Esophagus mucosa (tissue), 1 donor: ENCODE measurements at places on chromosomes 4 and X.

GRCh38 chrX:31884535-31884934, 812.7 kb upstream of the FTHL17 start:
- ATAC-seq: no peak

GRCh38 chr4:177557416-177557815, 115.2 kb upstream of the AGA start:
- ATAC-seq: no peak

DNA sequence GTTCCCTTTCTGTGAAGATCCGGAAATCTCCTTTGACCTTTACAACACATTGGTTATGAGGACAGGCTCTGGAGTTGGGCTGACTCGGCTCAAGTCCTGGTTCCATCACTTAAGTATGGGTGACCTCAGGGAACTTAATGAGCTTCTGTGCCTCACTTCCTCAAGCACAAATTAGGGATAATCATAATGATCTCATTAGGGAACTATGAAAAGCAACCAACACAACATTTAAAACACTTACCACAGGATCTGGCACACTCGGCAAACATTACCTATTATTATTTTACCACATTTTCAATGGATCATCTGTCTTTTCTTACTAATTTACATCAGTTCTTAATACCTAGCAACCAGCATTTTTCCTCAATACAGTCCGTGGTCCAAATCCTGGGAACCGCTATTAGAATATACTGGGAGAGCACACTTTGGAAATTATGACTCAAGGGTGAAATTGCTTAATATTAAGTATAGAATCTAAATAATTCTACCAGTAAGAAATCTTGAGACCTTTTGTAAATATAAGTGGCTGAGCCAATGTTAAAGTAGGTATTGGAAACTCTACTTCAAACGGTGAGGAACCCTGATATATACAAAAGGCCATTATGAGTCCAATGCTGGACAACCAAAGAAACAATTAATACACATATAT, 19.6 kb downstream of the ADGRA3 start:
- ATAC-seq: no peak

DNA sequence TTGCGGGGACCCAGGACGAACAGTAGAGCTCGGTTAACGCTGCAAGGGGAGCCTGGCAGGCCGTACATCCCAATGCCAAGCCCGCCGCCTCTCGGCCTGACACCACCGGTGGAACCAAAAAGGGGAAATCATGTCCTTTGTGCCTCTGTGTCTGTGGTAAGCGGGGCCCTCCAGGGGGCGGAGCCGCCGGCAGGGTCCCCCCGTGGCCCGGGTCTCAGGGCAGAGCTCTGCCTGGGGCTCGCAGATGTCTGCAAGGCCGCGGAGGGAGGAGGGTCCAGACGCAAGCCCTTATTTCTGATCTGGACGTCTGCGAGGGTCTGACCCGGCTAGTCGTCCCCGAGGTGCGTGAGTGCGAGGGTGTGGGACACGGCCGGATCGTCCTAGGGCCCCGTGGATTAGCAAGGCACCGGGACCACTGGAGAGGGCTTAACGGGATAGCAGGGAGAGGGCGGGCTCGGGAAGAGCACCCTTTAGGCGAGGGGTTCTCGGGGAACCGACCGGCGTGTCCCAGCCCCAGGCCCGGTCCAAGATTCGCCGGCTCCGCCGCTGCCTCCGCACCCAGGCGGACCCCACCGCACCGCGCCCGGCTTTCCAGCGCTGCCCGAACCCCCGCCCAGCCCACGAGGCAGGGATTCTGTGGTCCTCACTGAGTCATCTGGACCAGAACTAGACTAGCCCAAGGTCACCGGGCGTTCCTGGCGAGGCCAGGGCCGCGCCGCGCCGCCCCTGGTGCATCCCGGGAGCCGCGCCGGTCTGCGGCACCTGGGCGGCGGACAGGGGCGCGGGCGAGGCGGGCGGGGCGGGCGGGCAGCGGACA, 863 bp upstream of the FAM193A start:
- peak; percentile 67 for ATAC-seq

DNA sequence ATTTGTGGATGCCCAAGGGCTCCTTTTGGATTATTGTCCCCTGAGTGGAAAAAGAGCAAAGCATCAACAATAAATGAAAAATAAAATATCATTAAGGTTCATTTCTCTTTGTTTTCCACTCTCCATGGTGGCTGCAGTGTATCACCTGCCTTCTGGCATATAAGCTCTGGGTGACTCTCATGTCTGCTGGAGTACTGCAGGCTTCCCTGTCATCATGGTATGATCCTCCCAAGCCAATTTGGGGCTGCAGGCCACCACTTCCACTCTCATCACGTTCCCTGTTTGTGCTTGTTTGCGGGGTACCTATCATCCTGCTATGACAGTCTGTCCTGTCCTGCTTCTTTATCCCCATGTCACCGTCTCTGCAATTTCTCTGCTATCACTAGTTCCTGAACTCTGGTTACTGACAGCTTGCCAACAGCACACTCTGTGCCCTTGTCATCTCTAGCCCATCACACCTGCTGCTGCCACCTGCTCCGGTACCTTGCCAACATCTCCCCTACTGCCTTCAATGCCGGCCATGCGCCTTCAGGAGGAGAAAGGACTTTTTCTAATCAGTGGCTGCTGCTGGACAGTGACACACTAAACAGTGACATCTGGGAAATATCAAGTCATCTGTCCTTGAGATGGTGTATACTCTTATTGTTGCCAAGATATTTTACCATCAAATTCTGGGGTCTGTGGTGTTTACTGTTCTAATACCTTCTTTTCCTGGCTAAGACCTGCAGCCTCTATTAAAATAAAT, 23.0 kb upstream of the FGF5 start:
- no peak for ATAC-seq

- ATAC-seq: no peak
Observed at GRCh38 chr4:120071192-120071795, 4.6 kb upstream of the MAD2L1 start.

- no peak for ATAC-seq
Observed at GRCh38 chr4:930827-931193, 1.3 kb downstream of the GAK start.

GRCh38 chrX:24692305-24692704, 1.4 kb upstream of the POLA1 start:
- ATAC-seq: no peak

GRCh38 chr4:3868211-3869173, 102.3 kb downstream of the ADRA2C start:
- no peak for ATAC-seq

DNA sequence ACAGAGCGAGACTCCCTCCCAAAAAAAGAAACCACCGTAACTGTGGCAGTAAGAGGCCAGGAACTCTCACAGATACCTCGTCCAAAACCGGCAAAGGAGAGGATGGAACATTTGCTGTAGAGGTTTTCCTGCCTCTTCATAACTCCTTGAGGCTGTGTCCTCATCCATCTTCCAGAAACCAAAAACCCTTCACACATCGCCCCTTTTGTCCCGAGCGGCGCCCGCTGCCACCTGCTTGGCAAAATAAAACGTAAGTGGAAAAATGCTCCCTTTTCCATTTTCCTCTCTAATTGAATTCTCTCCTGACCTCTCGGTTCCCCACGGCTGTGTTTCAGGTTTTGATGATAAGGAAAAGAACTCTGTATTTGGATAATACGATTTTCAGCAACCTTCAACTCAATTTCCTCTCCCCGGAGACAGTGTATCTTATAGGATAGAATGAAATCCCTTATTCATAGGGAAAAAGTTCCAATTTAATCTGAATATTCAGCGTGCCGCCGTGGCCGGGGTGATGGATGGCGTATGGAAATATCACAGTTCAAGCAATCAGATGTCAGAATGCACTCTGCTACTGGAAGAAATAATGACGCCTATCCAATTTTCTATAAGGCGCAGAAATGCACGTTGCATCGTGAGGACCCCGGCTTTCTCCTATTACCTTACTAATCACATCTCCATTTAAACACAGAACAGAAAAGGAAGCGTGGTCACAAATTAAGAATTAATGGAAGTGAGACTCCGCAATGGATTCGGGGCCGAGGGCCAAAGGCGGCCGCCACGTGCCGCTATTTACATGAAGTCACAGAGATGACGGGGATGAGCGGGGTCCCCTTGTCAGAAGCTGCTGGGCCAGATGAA, 5.2 kb upstream of the PPP2R3B start:
- no peak for ATAC-seq

DNA sequence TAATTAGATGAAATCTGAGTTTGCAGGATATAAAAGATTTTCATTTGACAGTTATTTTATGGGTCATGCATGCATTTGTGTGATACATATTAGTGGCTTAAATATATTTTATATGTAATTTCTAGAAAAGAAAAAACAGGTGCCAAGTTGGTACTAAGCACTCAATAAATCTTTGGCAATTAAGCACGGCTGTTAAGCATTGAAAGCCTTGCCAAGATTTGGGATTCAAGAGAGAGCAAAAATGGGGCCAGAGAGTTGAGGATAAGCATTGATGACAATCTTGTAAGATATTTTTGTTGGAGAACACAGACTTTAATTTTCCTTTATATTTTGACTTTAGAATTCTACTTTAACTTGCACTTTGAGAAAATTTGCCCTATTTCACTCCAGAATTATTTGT, 249.8 kb upstream of the MAD2L1 start:
- ATAC-seq: no peak

DNA sequence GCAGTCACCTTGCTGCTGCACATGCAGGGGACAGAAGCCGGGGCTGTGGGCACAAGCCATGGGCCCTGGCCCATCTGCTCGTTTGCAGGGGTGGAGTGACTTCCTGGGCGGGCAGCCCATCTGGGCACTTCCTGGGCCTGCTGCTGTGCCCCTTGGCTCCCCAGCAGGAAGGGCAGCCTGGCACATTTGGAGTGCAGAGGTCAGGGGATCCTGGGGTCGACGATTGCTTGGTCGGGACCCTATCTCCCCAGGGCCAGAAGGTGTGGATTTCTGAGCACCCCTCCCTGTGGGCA, 10.9 kb upstream of the MXD4 start:
- no peak for ATAC-seq

- no peak for ATAC-seq
Observed at GRCh38 chrX:152847281-152847680, 16.4 kb downstream of the NSDHL start.

- ATAC-seq: no peak
Observed at GRCh38 chr4:96775501-96775900, 935.6 kb downstream of the PDHA2 start.

DNA sequence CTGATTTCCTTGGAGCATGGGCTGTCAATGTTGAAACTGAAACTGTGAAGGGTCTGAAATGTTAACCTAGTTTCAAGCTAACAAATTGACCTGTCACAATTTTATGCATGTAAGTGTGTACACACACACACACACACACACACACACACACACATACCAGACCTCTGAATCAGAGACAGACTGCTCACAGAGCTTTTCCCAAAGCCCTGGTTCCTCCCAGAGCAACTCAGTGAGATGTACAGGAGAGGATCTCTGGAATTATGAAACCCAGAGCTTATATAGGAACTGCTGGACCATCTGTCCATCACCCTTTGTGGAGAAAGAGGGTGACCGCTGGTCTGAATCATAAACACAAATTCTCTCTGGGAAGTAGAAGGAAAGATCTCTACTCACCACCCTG, 228.1 kb upstream of the PRPS2 start:
- no peak for ATAC-seq

- ATAC-seq: no peak
Observed at GRCh38 chrX:39941332-39941920, 156.3 kb downstream of the BCOR start.

DNA sequence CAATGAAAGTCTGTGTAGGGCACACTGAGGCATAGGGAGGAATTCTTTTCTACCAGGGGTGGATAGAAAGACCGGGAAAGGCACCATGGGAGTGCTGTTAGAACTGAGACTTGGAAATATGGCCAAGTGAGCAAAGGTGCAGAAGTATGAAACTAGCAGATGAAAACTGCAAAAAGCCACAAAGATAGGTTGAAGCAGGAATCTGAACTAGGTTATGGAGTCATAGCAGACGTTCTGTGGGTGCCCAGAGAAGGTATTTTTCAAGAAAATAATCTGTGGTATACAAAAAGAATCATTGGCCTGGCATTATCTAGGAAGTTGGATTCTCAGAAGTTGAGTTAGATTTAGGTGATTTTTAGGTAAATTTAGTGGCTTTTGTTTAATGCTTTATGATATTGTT, 48.5 kb downstream of the SMAD1 start:
- ATAC-seq: no peak
